ENCODE measurements at places on chromosomes 1 and 21.

- DNase-seq: no peak
Observed at GRCh38 chr1:244246334-244246733, 195.3 kb downstream of the ZBTB18 start.

DNA sequence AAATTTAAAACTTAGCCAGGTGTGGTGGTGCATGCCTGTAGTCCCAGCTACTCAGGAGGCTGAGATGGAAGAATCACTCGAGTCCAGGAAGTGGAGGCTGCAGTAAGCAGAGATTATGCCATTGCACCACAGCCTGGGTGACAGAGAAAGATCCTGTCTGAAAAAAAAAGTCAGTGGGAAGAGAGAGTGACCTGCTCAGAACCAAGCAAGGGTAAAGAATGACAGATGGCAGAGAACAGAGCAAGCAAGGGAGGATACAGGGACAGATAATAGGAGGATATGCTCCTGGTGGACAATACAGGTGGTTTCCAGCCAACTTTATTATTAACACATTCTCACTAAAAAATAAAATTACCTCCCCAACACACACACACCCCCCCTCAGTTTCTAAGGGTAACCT lies 4.6 kb upstream of the TMEM51 start:
- no peak for DNase-seq

GRCh38 chr1:86429835-86430234 lies 5.9 kb downstream of the CLCA2 start:
- peak; percentile 89 for DNase-seq

DNA sequence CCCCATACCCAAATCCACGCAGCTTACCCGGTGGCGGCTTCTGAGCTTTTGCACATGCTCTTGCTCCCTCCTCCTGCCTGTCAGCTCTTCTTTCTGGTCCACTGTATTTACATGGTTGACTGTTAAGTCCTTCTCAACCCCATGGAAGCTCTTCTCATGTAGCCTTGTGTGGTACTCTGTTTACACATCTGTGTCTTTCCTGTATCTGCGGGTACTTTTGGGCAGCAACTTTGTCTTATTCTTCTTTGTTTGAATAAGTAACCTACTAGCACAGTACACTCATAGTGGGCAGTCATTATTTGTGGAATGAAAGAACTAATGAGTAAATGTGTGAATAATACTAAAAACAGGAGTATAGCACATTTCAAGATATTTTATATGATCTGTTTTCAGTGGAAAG lies 88.5 kb upstream of the GPR88 start:
- DNase-seq: no peak

Data from non-pigmented ciliary epithelial cell (primary cell).